ENCODE measurements at places on chromosomes 11 and 22. TPM values are rescaled to one million over a fixed set of nuclear protein-coding genes. Genes with fewer than 3 reads are reported as not detected.

The LRRN4CL gene
- total RNA-seq = 1.8 TPM

DNA sequence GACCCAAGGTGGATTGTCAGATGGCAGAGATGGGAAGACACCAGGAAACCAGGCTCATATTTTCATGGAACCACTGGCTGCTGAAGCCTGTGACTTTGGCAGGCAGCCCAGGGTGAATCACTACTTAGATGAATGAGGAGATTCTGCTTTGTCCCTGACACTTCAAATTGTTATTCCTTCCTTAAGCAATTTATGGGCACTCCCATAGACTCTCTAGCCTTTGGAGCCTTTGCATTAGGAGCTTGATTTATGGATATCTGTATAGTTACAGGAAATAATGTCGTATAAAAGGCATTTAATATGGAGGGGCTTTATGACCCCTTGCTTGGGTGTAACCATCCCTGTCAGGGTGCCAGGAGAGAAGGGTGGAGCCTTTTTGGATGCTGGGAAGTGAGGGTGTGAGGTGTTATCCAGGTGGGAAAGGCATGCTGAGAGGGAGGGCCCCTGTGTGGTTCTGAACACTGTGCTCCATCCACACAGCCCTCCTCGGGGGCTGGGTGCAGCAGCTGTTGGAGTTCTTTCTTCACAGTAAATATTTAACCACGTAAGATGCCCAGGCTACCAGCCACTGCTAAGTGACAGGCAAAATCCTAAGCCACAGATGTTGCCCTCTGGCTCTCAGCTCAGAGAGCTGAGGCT is 35.3 kb downstream of the IL18 start:
- H3K27me3 ChIP-seq = no peaks in the 10 kb centered on the region
- H3K36me3 ChIP-seq = no peaks in the 10 kb centered on the region
- DNase-seq = no peak
- no peak overlapping the region for H3K27ac ChIP-seq

- H3K36me3 ChIP-seq = no peaks in the 10 kb centered on the region
- no peaks in the 10 kb centered on the region for H3K27me3 ChIP-seq
- H3K27ac ChIP-seq = no peak overlapping the region
- peaks cover 5% of the 10 kb centered on the region for H3K4me1 ChIP-seq
These were observed 75.3 kb upstream of the MTNR1B start for GRCh38 chr11:92894197-92894596.

GRCh38 chr22:21866833-21867527 is 465 bp downstream of the MAPK1 start:
- peak; percentile 18 for DNase-seq
- peak overlapping the region; percentile 91 for H3K27ac ChIP-seq
- peak overlapping the region; percentile 96 for H3K4me3 ChIP-seq
- H3K27me3 ChIP-seq = peaks cover 11% of the 10 kb centered on the region
- H3K36me3 ChIP-seq = peaks cover 4% of the 10 kb centered on the region
- H3K4me1 ChIP-seq = peaks cover 24% of the 10 kb centered on the region

GRCh38 chr22:43580271-43580750 is 168.5 kb downstream of the MPPED1 start:
- peaks cover 13% of the 10 kb centered on the region for H3K36me3 ChIP-seq
- DNase-seq = no peak
- H3K4me1 ChIP-seq = peaks cover 2% of the 10 kb centered on the region
- peaks cover 5% of the 10 kb centered on the region for H3K27me3 ChIP-seq
- H3K27ac ChIP-seq = no peak overlapping the region
- no peak overlapping the region for H3K4me3 ChIP-seq
